ENCODE measurements at places on chromosomes 11 and 22.

DNA sequence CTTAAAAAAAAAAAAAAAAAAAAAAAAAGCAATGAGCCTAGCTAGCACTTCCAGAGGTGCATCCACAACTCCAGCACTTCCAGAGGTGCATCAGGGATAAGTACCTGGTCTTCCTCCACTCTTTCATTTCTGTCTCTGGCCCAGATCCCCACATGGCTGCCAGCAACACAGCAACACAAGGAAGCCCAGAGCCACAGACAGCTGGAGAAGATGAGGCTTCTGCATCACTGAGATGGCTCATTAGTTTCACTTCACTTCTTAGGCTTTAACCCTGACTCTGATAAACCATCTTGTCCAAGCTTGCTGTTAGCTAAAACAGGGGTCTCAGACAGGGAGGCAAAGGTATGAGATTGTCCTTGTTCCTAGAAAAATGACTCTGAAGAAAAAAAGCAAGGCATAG, 35.6 kb downstream of the PC start:
- DNase-seq, result no peak

- no peak for DNase-seq
These were observed 78.5 kb downstream of the SPON1 start for GRCh38 chr11:14041040-14041439.

DNA sequence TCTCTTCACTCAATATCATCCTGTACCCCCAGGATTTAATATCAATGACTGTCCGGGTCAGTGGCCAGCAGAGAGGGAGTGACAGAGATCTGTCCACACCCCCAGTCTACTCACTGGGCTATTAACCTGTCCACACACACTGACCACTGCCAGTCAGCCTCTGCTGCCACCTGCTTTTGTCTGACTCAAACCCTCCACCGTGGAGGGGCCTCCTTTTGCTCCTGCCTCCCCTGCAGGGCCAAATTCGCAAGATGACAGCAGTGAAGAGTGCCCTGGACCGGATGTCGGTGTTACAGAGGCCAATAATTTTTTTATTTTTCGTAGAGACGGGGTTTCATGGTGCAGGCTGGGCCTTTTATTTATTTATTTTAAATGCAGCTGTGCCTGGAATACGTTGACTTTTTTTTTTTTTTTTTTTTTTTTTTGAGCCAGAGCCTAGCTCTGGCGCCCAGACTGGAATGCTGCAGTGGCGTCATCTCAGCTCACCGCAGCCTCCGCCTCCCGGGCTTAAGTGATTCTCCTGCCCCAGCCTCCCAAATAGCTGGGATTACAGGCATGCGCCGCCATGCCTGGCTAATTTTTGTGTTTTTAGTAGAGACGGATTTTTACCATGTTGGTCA, 5.1 kb downstream of the PDXP start:
- DNase-seq, result no peak

DNA sequence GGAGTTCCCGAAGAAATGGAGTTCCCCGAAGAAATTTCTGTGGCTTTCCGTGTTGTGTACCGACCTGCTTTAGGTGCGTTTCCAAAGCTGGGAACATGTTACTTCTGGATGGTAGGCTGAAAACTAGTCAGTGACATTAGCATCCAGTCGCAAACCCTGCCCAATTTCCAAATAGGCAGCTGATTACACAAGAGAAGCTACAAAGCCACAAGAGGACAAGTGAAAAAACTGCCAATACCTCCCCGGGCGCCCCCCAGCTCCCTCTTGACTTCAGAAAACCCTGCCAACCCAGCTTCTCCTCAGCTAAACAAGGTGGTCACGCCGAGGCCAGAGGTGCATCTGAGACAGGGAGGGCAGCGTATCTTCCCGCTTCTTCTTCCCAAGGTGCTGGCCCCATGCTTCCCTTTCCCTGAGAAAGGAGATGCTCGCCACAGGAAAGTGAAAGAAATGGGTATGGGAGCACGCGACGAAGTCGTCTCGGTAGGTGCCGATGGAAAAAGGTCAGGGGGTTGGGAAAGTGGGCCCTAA, 551 bp downstream of the AGBL2 start:
- DNase-seq, result no peak

DNA sequence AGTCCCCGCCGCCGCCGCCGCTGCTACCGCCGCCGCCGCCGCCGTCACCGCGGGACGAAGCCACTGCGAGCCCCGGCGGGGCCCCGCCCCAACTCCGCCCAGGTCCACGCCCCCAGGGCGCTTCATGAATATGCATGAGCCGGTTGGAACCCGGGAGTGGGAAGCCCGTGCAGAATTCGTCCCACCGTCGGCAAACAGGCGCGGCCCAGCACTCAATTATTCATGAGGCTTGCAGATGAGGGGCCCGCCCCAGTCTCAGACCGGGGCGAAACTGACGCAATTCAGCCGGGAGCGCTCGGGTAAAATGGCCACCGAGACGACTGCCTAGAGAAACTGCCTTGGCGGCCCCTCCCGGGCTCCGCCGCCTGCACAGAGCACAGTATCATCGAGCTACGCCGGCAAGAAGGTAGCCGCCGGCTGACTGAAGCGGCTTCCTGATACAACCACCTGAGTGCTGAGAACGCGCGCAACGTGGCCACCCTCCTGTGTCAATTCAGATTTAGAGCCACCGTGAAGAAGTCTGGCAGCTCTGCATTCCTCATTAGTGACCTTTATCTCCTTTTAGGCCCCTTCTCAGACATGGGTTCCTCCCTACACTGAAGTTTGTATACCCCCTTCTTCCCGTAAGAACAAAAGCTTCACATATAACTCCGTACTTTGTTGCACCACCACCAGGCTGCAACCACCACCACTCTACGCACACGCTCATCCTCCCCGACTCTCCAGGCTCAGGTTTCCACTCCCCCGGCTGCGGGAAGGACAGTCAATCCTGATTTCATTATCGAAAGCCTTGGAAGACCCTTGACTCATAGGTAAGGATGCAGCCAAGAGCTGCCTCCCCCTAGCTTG, at the start of gene TNKS1BP1:
TSS of gene TNKS1BP1 (minus strand) at position 67 of the 849 bp plus-strand sequence. CDS start 3,067 bp downstream, outside the sequence.
- peak; percentile 84 for DNase-seq

GRCh38 chr22:18126606-18127005, 16.0 kb downstream of the TUBA8 start:
- DNase-seq, result no peak

DNA sequence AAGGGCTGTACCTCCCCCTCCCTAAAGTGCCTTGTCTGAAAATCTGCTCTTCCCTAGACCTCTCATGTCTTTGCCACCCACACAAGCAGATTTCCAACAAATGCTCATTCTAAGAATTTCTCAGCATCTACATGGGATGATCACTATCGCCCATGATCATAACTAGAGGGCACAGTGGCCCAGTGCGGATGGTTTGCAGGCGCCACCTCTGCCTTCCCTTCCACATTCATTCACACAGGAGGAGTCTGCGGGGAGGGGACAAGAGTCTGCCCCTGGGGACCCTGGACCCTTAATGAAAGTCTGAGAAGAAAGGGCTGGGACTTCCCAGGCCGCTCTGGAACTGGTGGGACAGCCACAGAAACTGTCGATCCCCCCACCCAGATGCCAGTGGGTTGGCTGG, 28.9 kb downstream of the KCTD17 start:
- no peak for DNase-seq

GRCh38 chr22:46143491-46144147, 6.7 kb upstream of the PPARA start:
- no peak for DNase-seq

DNA sequence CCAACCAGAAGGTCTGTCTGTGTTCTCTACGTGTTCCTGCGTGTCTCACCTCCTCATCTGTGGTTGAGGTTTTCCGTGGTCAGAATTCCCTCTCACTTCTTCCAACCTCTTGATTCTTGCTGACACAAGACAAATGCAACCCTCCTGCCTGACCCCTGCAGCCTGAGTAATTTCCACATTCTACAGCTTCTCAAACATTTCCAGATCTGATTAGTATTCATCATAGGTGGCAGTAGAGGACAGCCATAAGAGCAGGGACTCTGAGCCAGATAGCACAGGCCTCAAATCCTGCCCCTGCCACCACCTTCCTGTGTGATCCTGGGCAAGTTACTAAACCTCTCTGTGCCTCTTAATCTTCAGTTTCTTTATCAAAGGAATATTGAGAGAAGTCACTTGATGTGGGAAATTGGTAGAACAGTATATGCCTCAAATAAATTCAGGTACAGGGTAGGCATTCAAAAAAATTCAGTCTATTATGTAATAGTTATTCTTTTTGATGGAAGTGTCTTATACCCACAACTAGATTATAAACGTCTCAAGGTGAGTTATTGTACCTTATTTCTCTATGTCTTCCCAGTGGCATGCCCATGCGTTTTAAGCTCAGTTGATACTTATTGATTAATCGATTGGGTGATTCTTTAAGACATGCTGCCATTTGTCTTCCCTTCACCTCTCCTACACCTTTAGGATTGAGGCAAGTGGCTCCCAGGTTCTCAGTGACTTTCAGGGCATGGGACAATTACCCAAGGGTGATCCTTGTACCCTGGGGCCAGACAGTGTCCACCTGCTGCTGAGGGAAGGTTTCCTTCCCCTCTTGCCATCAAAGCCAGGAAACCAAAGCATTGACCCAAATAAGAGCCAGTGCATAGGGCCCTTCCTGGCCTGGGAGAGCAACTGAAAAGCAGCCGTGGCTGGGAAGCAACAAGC, 19.6 kb downstream of the POU2AF1 start:
- no peak for DNase-seq

GRCh38 chr11:117859061-117859460, 17.4 kb downstream of the FXYD6 start:
- DNase-seq, result no peak

DNA sequence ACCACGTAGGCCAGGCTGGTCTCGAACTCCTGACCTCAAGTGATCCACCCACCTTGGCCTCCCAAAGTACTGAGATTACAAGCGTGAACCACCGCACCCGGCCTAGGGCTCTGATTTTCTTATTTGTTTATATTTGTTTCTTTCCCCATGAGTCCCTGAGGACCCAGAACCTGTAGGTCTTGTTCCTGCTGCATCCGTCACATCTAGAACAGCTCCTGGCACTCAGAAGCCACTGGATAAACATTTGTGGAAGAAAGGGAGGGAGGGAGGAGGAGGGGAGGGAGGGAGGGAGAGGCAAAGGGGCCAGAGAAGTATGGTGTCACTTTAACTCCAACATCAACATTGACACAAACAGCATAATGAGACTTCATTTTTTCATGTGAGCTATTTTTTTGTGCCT, 67.7 kb downstream of the CELSR1 start:
- no peak for DNase-seq

DNA sequence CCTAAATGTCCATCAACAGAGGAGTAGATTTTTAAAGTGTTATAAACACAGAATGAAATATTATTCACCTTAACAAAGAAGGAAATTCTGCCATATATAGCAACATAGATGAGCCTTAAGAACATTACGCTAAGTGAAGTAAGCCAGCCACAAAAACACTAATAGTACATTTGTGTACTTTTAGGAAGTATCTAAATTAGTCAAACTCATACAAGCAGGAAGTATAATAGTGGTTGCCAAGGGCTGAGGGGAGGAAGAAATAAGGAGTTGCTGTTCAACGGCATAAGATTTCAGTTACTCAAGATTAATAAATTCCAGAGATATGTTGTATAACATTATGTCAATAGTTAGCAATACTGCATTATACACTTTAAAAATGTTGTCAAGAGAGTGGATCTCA, 181.7 kb upstream of the ZC3H12C start:
- DNase-seq, result no peak

GRCh38 chr11:128345316-128345715, 242.0 kb downstream of the ETS1 start:
- no peak for DNase-seq

DNA sequence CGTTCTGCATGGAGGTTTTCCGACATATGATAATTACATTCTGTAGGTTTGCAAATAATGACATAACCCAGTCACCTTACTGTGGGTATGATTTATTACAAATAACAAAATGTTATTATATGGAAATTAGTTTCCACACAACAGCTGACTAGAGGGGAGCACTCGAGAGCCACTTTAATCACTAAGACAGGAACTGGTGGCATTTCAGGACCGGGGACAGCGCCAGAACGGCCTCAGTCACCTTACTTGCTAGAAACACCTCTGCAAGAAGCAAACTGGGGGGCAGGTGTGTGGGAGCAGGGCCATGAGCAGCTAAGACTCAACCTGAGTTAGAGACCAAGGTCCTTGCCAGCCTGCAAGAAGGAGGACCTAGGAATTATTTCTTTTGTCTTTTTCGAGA, 199.9 kb downstream of the DSCAML1 start:
- DNase-seq, result peak; percentile 11

GRCh38 chr11:122486793-122487495, 168.6 kb upstream of the UBASH3B start:
- DNase-seq, result no peak

DNA sequence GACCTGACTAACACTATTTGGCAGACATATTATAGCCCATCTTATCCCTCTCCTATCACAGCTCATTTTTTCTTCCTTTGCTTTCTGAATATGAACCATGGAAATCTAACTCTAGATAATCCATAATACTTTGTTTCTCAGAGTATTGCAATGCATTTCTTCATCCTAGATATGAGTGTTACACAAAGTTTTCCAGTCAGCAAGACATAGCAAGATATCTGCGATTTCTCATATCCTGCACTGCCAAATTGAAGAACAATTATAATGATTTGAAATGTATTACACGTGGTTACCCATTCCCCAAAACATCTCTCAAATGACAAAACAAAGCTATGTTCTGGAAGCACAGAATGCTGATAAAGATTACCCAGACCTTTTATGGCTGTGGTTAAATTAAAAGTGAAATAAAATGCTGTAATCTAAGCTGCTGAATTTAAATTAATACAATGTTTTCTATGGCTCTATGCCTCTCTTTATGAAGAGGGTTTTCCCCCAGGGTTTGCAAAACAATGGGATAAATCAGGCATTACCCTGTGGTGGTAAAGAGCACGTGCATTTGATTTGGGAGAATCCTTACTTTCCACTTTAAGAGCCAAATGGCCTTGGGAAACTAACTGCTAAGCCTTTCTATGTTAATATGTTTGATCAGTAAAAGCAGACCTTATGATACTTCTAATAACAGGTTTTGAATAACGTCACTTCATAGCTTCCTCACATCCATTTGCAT, 1291.0 kb upstream of the CNTN5 start:
- DNase-seq, result no peak

DNA sequence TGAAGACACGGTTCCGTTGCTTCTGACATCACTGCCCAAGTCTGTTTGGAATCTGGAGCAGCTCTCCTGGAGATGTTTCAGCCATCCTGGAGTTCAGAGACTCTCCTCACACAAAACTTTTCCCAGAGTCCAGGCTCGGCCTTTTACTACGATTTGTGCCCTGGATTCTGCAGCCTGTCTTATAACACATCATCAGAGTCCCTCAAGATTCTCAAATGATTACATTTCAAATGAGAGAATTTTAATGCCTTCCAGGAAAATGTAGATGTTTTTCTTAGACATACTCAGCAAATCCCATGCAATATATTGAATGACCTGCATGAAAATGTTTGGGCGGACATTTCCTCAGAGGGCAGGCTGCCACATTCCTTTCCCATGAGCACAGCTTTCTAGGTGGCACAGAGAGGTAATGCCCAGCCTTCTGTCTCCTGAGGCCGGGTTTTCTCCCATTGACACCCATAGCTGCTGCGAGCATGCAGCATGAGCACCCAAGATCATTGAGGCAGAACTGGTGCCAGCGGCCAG, 129.1 kb downstream of the SNX19 start:
- DNase-seq, result no peak

DNA sequence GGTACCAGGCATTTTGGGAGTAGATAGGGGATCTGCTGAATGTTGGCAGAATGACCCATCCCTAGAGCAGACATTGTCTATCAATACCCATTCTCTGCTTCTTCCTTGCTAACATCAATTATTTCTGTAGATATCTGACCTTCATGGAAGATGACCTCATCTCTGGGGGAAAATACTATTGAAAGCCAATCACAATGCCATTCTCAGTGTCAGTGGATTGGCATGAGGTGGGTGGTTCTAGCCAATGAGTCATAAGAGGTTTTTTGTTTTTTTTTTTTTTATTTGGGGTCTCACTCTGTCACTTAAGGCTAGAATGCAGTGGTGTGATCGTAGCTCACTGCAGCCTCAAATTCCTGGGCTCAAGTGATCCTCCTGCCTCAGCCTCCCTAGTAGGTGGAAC, 42.5 kb downstream of the SNX19 start:
- no peak for DNase-seq

Data from effector CD4-positive, alpha-beta T cell (primary cell).